Activated CD8-positive, alpha-beta T cell treated with anti-CD3 and anti-CD28 coated beads, Interleukin-2, amount 10 ng/mL, durations not matched to agents 7 days and 5 days (primary cell): ENCODE measurements at places on chromosomes 5 and 9.

- no peak for DNase-seq
These were observed 156.5 kb downstream of the TRIO start for GRCh38 chr5:14299666-14300065.

DNA sequence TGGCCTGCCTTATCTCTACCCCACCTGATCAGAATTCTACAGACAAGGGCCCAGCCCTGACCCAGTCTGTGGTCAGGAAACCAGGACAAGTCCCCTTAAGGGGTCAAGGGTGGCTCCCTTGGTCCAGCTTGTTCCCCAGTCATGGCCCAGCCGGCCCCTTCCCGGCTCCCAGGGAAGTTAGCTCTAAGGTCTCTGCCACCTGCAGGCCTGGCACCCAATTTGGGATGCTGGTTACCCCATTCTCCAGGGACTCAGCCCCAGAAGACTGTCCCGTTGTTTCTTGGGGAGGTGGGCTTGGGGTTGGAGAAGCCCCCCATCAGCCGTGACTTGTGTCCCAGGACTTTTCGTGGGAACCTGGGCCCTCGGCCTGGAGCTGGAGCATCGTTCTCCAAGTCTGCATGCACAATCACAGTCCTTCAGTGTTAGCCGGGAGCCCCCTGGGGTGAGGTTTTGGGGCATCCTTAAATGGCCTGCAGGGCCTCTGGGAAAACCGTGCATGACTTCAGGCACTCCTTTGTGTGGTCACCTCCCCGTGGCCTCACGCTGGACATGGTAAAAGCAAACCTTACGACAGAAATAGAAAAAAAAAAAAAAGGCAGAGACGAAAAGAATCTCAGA is 150.8 kb upstream of the PHYKPL start:
- DNase-seq: no peak

GRCh38 chr5:73940026-73940425 is 314.0 kb downstream of the ARHGEF28 start:
- DNase-seq: no peak

GRCh38 chr5:154526231-154527226 is 48.5 kb upstream of the HAND1 start:
- DNase-seq: no peak

DNA sequence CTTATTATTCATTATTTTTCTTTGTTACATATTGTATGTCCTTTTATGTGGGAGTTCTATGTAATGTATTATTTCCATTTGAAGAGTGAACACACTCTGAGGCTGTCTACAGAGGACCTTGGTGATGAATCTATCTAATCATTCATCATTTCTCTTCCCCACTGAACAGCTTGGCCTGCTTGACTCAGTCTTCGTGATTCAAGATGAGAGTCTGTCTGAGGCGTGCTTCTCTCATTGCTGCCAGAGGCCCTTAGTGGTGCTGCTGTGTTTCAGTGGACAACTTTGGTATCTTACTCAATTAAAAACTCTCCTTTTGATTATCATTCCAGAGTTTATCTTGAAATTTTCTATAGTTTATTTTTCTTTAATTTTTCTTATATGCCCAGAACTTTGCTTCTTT is 318.1 kb upstream of the DAB2 start:
- no peak for DNase-seq

DNA sequence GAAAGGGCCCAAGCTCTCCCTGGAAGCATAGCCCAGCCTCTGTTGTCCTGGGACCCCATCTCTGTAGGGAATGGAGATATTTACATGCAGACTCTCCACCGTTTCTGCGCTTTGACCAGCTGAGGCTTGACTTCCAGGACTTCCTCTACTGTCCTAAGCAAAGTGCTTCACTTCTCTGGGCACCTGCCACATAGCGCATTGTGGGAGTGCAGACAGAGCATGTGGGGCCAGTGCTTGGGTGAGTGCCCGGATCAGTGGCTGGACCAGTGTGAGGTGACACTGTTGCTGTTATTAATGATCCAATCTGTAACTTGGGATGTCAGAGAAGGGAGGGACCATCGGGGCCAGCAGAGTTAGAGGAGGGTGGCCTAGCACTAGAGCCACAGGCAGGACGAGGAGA is 10.5 kb downstream of the CXCL14 start:
- no peak for DNase-seq

- no peak for DNase-seq
These were observed 95.0 kb upstream of the SLC25A48 start for GRCh38 chr5:135739383-135739981.

DNA sequence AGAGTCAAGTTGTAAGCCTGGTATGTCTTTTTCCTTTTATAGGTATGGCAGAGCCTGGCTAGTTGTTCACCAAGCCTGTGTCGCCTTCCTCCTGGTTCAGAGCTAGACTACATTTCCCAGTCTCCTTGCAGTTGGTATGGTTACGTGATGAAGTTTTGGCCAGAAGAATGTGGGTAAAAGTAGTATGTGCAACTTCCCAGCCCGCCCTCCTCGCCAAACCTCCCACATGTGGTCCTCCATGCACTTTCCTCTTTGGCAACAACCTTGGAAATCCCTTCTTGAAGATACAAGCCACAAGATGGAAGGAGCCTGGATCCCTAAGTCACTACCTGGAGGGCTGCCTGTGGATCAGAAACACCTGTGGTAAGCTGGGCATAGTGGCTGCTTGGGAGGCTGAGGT is 36.0 kb upstream of the MSH3 start:
- DNase-seq: no peak

DNA sequence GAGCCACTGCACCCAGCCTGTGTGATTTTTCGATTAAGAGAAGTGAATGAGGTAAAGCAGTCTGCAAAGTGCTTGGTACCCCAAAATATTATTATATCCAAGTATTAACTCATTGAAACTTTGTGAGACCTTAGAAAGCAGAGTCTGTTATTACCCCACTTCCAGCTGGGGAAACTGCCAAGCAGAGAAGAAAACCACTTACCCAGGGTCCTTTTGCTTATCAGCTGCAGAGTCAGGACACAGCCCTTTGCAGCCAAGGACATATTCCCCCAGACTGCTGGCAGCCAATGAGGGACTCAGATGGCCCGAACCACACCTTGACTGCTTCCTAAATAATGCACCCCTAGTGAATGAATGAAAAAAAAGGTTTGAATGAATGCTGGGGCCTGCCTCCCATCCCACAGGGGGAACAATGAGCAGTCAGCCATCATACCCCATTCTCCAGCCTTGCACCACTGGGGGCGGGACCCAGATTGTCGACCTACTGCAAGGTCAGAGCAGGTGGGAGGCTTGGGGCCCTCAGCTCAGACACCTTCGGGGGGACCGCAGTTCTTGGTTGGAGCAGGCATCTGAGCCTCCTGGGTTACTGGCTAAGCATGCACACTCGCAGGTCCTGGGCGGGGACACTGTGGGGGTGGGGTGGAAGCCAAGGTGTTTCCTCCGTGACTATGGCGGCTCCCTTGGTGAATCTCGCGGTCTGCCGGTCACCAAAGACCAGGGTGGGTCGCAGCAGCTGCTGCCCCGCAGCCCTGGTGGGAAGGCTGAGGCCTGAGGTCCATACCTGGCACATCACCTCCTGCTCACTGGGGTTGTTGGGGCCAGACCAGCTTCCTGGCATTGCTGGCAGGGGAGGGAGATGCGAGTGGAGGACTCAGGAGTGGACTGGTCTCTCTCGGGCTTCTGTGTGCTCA is 29.7 kb downstream of the PRRT1B start:
- DNase-seq: no peak

GRCh38 chr9:116288658-116289057 is 135.1 kb downstream of the PAPPA start:
- DNase-seq: no peak

- DNase-seq: no peak
These were observed 3.6 kb downstream of the NEURL1B start for GRCh38 chr5:172644711-172645110.

DNA sequence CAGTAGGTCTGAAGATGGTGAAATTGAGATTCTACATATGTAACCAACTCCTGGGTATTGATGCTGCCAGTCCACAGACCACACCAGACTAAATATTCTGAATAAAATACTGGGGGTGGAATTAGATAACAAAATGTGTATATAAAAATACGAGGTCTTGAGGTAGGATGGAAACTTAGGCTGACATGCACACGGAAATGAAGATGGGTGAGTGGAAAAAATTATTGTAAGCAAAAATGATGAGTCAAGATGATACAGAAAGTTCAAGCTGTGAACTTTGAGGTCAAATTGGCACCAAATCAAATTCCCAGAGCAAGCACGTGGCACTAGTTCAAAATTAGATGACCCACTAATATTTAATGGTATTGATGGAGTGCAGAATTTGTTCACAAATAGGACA is 713.4 kb upstream of the ACO1 start:
- no peak for DNase-seq
